ENCODE measurements at places on chromosomes 16 and 17. TPM values are rescaled to one million over a fixed set of nuclear protein-coding genes. Genes with fewer than 3 reads are reported as not detected.

CALB2 gene
- total RNA-seq: 0.22 TPM

TAT gene
- total RNA-seq: 1.6 TPM

NAA60 gene
- 14.7 TPM for total RNA-seq

NOXO1 gene
- total RNA-seq: 1.4 TPM

FSCN2 gene
- not detected for total RNA-seq

CCDC154 gene
- total RNA-seq: 1.5 TPM
